ENCODE measurements at places on chromosomes 13 and 19.

- no peak for DNase-seq
These were observed 55.3 kb downstream of the FRY start for GRCh38 chr13:32086791-32087441.

GRCh38 chr19:5091684-5092480, 123.0 kb downstream of the KDM4B start:
- DNase-seq = peak; percentile 82

GRCh38 chr13:21745307-21745706, 74.4 kb downstream of the FGF9 start:
- no peak for DNase-seq

GRCh38 chr13:112813552-112813951, 123.7 kb downstream of the ATP11A start:
- DNase-seq = no peak

GRCh38 chr19:55712804-55713631, 25.2 kb downstream of the NLRP9 start:
- DNase-seq = no peak

- no peak for DNase-seq
These were observed 93.4 kb upstream of the CACNA1A start for GRCh38 chr19:13599681-13600080.

DNA sequence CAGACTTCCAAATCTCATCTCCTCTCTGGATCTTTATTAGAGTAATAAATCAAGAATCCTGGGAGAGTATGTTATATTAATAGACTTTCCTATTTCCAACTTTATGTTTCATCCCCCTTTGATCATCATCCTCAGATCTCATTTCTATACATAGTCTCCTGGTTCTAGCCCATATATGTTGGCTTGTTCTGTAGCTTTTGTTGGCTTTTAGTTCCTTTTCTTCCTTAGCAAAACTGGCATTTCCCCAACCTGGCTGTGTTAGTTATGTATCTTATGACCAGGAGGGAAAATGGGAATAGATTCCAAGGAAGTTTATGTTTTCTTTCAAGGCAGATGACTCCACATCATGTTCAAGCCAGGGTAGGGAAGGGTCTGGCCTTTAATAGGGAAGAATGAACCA, 2464.5 kb downstream of the PCDH9 start:
- no peak for DNase-seq

DNA sequence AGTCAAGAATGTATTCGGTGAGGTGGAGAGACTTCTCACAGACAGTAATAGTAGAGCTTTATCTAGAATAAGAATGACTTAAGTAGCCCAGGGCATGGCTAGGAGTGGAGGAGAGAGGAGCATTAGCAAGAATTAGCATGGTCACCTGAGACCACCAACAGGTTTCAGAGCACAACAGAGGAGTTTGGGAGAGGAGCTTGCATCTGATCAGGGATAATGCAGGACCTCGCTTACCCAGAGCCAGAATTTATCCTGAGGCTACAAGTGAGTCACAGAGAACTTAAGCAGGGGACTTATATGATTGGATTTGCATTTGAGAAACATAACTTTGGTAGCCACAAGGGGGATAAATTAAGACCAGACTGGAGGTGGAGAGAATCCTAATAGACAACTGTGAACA, 102.1 kb upstream of the FNDC3A start:
- DNase-seq = no peak

DNA sequence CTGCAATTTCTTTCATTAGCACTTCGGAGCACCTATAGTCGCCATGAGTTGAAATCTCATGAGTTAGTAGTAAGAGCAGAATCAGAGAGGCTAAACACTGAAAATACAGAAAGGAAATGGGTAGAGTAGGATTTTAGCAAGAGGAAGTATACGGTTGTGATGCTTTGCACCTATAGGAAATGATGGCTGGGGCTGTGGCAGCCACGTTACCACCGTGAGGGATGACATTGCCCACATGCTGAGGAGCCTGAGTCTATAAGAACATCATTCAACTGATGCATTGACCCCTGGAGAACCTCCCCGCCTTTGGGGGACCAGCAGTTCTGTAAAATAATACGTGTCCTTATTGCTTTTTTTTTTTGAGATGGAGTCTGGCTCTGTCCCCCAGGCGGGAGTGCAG, 20.4 kb downstream of the FAM187B start:
- no peak for DNase-seq

DNA sequence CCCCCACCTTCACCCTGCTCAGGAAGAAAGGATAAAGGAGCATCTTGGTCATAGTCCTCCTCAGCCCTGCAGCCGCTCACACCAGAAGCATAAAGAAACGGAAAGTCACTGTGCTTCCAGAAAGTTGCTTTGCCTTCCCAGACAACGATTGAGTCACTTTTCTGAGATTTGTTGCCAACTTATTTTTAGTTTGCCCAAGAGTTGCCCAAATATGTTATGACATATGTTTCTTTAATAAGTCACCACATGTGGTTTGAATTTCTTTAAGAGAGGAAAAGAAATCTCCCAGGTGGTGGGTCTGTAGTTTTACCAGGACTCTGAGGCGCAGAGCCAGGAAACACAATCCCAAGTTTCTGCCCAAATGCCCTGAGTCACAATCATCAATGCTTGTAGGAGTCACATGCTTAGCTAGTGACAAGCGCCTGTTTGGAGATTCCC, 63.4 kb upstream of the LRCH1 start:
- no peak for DNase-seq

DNA sequence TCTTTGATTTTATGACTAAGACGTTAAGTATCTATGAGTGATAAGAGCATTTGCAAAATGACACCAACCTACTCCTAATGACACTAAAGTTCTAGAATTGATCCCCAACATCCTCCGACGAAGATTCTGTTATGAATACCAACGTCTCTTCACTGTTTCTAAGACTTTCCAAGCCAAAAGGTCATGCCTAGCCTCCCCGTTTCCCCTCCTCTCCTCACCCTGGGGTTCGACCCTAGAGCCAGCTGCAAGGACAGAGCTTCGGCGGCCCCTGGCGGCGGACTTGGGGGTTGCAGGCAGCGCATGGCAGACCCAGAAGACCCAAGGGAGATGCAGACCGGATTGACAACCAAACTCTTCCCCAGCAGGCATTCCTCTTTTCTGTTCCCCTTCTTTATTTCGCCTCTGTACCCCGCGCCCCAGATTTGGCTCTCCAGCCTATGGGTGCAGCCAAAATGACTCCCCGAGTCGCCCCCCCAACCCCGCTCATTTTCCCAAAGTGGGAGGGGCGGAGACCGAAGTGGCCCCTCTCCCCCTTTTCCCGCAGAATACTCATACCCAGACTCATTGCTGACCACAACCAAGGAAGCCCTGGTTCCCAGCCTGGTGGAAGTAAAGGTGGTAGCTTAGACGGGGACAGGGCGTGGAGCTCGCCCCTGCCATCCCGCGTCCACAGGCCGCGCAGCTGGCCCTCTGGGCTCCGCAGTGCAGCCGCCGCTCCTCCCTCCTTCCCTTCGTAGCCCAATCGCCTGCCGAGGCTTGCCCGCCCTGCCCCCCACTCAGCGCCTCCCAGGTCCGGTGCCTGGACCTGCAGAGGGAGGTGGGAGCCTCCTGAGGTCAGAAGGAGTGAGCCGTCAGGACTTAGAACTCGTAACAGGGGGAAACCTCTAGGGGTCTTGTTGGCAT, 4.1 kb upstream of the EML2 start:
- peak; percentile 89 for DNase-seq

DNA sequence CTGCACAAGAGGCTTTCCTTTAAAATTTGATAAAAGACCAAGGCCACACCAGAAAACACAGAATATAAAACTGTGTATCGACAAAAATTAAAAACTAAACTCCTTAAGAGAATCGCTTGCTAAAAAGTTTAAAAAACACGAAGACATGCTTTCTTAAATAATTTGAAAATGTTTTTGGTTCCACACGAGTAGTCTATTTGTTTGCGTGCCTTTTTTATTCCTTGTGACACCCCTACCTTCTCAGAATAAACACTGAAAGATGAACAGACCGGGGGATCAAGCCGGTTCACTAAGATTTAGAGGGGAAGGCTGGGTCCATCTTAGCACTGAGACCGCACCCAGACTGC, 256.4 kb upstream of the STARD13 start:
- DNase-seq = no peak

- DNase-seq = no peak
These were observed 251.7 kb upstream of the HTR2A start for GRCh38 chr13:47148543-47148942.

DNA sequence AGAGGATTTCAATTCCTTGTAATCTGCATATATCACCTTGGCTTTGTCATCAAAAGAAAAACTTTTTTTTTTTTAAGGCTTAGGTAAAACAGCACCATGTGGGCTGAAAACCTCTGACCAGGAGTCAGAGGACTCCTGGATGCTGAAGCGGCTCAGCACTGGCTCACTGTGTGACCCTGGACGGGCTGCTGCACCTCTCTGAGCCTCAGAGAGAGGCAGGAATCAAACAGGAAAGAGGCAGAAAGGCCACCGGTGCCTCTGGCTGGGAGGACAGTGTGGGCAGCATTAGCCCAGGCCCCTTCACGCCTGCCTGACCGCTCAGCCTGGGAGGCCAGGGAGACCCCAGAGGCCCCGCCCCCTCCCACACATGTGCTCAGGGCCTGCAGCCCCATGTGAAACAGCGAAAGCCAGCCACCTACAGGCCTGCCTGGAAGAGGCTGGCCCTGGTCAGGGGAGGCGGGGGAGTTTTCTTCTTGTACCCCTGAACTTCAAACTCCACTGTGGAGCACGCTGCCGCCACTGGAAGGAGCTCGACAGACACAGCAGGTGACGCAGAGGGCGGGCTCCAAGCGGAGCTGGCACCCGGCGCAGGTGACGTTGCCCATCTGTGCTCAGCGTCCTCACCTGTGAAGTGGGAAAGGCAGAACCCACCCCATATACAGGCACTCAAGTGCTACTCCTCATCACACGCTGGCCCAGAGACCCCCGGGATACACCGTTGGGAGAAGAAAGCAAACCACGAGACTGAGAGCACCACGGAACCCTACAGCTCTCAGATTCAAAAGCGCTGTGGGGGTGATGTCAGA, 39.7 kb downstream of the MLLT1 start:
- DNase-seq = peak; percentile 67

- no peak for DNase-seq
These were observed 22.4 kb upstream of the MIER2 start for GRCh38 chr19:366951-367350.

GRCh38 chr13:75161804-75162203, 320.2 kb downstream of the TBC1D4 start:
- DNase-seq = no peak

DNA sequence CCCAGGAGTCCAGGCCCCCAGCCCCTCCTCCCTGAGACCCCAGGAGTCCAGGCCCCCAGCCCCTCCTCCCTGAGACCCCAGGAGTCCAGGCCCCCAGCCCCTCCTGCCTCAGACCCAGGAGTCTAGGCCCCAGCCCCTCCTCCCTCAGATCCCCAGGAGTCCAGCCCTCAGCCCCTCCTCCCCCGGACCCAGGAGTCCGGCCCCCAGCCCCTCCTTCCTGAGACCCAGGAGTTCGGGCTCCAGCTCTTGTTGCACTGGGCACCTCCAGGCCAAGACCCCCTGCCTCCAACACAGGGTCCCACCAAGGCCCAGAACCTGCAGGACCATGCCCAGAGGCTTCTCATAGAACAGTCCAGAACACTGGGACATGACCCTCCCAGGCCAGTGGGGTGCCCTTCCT, 3.8 kb downstream of the ERCC1 start:
- DNase-seq = peak; percentile 63

DNA sequence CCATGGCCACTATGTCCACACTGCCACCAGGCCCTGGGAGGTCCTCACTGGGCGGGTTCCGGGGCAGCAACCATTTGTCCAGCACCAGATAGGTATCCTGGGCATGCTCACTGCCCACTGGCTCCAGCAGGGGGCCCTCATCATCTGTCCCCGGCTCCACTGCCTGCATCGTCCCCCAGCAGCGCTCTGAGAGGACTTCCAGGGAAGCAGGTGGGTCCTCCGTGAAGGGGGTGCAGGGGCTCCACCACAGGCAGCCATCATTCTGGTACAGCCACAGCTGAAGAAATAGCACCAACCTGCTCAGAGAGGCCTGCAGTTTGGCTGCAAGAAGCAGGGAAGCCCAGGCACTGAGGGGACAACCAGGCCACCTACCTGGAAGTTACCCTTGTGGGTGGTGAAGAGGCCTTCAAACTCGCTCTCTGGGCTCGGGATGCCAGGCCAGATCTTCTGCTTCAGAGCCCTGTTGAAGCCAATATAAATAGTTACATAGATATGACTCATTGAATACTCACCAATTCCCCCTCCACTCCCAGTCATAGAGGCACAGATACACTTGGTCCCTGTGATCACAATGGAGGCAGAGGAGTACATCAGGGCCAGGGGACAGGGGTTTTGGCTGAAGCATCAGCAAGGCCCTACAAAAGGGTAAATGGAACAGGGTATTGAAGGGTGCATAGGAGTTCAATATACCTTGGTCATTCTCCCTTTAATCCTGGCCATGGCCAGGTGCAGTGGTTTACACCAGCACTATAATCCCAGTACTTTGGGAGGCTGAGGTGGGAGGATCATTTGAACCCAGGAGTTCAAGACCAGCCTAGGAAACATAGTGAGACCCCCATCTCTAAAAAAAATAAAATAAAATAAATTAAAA, 4.1 kb downstream of the SWSAP1 start:
- DNase-seq = peak; percentile 73

DNA sequence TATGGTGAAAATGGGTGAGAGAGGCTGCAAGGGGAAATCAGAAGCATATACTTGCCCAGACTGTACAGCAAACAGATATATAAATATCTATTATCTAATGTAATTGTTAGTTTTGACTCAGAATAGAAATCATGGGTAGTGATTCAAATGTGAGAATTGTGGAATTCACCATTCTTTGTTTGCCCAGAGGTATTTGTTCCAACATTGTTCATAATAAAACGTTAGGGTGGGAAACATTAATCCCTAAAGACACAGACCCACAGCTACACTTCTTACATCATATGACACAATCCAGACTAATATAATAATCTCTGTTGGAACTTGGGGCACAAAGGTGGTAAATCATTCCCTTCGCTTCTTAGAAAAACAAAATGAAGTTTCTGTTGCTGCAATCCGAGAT, 646.5 kb upstream of the SLITRK6 start:
- DNase-seq = no peak

- DNase-seq = no peak
These were observed 252.4 kb downstream of the HS6ST3 start for GRCh38 chr13:96342286-96342685.

DNA sequence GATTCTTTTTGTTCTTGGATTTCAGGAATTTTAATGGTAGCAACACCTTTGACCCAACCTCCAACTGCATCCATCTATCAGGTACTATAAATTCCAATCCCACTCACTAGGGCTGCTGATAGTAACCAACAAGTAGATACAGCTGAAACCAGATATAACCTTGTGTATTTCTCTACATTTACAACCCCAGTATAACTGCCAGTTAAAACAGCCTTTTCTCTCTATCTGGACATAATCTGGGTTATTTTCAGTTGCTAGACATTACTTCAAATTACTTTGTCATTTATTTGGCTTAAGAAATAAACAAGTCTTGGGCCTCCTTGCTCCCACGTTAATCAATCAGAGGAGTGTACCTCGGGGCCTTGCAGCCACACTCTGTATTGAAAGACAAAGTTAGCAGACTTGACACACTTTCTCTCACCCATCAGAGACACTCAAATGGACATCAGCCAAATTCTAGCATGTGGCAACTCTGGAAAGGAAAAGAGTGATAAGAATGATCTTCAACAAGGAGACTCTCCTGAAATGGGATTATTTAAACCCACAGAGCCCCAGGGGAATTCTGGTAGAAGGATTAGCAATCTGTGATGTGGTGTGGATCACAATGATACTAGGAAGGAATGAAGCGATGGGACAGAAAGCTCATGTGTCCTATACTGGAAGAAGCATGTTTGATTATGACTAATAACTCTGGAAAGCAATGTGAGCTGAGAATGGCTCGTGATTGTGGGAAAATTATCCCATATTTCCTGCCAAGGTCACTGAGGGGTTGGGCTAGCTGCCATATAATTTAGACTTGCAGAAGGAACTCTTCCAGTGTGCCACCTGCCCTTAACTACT, 157.5 kb downstream of the FLT1 start:
- peak; percentile 80 for DNase-seq

All from kidney (tissue), 22 donors.